ENCODE measurements at places on chromosomes 16 and 17. TPM values are rescaled to one million over a fixed set of nuclear protein-coding genes. Genes with fewer than 3 reads are reported as not detected.

Gene NPTX1
- polyA plus RNA-seq = 0.22 TPM

Gene CACNG5
- not detected for polyA plus RNA-seq

Gene SHBG
- 0.51 TPM for polyA plus RNA-seq

Gene ATP1B2
- 33.9 TPM for polyA plus RNA-seq

Gene CDC42EP4
- 19.5 TPM for polyA plus RNA-seq

Gene EVPLL
- polyA plus RNA-seq = not detected

Gene STH
- not detected for polyA plus RNA-seq

Gene PPP1R27
- 90.6 TPM for polyA plus RNA-seq

Gene TNFRSF13B
- 0.13 TPM for polyA plus RNA-seq

Gene ASGR1
- 2.3 TPM for polyA plus RNA-seq

Gene CCL16
- 0.39 TPM for polyA plus RNA-seq

Gene NPB
- 0.42 TPM for polyA plus RNA-seq

Gene CMTR2
- 24.0 TPM for polyA plus RNA-seq

Gene C17orf107
- 1.3 TPM for polyA plus RNA-seq

Gene SMPD3
- 1.1 TPM for polyA plus RNA-seq

Gene RCVRN
- polyA plus RNA-seq = 0.25 TPM

Gene FAM83G
- 0.18 TPM for polyA plus RNA-seq

Gene LRRC37A
- 3.0 TPM for polyA plus RNA-seq

Gene SLC47A1
- 1.8 TPM for polyA plus RNA-seq

Gene SOCS7
- 17.9 TPM for polyA plus RNA-seq

Gene TMEM100
- 8.0 TPM for polyA plus RNA-seq

Gene FBXW10B
- polyA plus RNA-seq = 1.7 TPM

Gene KRT40
- 10.9 TPM for polyA plus RNA-seq

Gene ITGAD
- 0.78 TPM for polyA plus RNA-seq

Gene MGAT5B
- polyA plus RNA-seq = 0.38 TPM

Gene NXN
- 51.3 TPM for polyA plus RNA-seq

Gene CHST6
- polyA plus RNA-seq = 2.1 TPM

Gene NETO2
- polyA plus RNA-seq = 13.8 TPM

Gene BEAN1
- polyA plus RNA-seq = 1.6 TPM

Gene PYDC1
- 2.1 TPM for polyA plus RNA-seq

Gene GALR2
- polyA plus RNA-seq = not detected

Gene SLC9A5
- 1.2 TPM for polyA plus RNA-seq

Gene SLC2A4
- polyA plus RNA-seq = 39.2 TPM

Gene RNFT1
- 16.1 TPM for polyA plus RNA-seq

Gene OR4D1
- not detected for polyA plus RNA-seq

Gene MRPS34
- polyA plus RNA-seq = 42.5 TPM

Gene CACNG4
- polyA plus RNA-seq = 6.3 TPM

Gene GAST
- polyA plus RNA-seq = not detected

Gene PIPOX
- 1.9 TPM for polyA plus RNA-seq

Gene KRTAP2-1
- not detected for polyA plus RNA-seq

Gene PIMREG
- polyA plus RNA-seq = 14.5 TPM

Gene PRSS8
- polyA plus RNA-seq = 0.09 TPM

Gene TEX14
- 2.1 TPM for polyA plus RNA-seq

Gene ARHGDIG
- polyA plus RNA-seq = 0.82 TPM
